ENCODE measurements at places on chromosomes 12 and 14. TPM values are rescaled to one million over a fixed set of nuclear protein-coding genes. Genes with fewer than 3 reads are reported as not detected.

Gene TAS2R31
- total RNA-seq: 3.9 TPM

DNA sequence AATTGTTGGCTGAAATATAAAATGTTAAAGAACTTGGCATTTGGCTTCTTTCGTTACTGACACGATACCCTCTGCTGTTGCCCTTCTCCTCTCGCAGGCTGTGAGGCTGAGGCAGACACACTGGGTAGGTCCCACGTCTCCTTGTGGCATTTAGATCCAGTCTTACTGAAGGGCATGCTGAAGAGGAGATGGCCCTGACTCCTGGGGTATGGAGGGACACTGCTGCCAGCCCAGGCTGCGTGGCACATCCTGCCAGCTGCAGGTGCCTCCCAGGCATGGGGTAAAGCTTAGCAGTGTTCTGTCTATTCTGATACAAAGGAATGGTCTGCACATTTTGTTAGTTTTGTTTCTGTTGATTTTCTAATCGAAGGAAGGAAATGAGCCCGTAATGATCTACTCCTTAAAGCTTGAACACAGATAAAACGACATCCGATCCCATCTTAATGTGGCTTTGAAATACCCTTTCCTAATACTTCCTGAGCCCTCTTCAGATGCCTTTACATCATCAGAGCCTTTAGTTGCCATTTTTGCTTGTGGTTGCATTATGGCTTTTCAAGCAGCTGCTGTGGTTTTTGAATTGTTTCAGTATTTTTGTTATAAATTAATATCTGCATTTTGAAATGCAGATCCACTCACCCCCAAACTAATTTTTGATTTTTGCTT lies 61.1 kb downstream of the WDR20 start:
- no peak for DNase-seq

Gene FLVCR2
- 3.2 TPM for total RNA-seq

Gene CACNA2D4
- total RNA-seq: 6.2 TPM

GRCh38 chr12:53696655-53697331 lies 20.9 kb upstream of the ATP5MC2 start:
- DNase-seq: no peak

DNA sequence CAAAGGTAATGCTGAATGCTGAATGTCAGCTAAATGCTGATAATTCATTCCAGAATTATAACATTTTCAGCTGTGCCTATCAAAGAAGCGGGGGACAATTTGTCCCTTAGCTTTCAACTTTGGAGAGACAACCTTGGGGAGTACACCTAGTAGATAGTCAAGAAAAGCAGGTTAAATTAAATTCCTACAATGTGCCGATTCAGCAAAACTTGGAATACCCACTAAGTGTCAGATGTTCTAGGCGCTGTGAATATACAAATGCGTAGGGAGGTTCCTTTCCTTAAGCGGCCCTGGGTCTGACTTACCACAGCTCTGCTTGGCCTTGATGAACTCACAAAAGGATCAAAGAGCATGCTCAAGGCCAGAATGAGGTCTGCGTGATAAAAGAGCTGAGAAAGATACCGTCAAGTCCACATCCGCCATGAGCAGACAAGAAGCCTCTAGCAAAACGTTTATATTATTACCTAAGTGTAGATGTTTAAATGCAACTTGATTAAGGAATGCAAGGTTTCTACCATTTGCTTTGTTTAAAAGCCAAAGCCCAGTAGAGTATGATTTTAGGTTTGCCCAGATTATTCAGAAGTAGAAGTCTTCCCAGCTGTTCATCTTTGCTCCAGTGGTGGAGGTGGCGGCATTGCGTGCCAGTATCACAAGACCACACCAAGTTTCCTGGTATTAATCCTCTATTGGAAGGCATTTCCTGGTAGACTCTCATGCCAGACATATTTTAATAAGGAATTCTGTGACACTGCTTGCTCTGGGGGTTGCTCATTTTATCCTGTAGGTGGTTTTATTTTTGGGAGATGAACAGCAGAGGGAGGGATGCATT lies 368.6 kb downstream of the DPF3 start:
- no peak for DNase-seq

GRCh38 chr12:69685810-69686209 lies 13.3 kb downstream of the BEST3 start:
- no peak for DNase-seq

GRCh38 chr14:61460718-61461611 lies 139.6 kb downstream of the PRKCH start:
- DNase-seq: no peak

DNA sequence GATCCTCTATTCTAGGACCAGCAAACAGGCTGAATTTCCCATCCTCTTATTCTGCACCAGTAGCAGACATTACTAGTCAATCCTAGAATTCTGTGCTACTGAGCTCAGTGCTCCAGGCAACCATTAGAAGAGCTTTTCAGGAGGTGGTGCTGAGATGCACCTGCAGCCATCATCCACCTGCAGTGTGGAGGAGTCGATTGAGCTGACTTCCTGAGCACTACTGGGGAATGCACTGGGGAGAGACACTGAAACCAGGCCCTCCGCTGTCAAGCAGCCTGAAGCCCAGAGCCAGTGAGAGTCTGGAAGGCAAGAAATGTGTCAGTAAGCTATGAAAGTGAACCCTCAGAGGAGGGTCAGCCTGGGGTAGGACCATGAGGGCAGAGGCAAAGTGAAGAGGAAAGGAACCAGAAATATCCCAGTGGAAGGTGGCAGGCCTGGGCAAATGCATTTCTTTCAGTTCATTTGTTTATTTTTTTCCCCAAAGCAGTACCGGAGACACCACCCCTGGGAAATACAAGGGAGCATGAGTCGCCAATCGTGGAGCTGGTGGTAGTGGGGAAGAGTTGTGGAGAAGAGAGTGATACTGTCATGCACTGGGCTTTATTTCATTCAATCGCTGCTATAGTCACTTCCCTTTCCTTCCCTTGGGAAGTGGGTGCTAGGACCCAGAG lies 23.0 kb upstream of the SERPINA4 start:
- DNase-seq: no peak

DNA sequence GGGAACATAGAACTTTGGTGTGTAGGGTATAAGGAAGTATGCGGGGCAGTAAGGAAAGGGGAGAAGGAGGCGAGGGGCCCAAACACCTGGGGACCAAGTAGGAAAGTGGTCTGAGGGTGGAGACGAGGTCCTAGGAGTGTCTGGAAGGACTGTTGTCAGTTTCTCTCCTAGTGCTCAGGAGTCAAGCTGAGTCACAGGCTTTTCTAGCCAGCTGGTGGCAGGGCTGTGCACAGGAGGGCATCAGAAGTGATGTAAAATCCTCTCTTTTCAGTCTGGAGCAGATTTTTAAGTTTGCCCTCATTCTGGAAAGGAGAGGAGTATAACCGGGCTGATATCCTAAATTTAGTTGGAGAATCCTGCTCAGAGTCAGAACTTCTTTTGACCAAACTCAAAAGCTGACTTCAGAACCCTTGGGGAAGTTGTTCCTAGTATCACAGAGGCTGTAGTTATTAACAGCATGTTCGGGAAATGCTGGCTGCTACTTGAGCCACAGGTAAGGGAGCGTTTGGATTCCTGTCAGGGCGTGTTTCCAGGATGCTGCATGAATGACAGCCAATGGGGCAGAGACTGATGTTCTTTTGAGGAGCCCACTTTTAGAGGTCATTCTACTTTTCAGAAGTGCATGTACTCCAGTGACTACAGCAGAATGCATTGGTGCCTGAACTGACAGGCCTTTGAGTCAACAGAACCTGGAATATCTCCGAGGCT lies 19.3 kb downstream of the ZNF664 start:
- DNase-seq: no peak

Gene TC2N
- total RNA-seq: 19.9 TPM

Measured in activated T-helper 2 cell treated with anti-CD3 and anti-CD28 coated beads, Interferon-gamma antibody, Interleukin-2, Interleukin-4, amounts not matched to agents 10 μg/mL and 5 μg/mL and 100 μg/mL, durations not matched to agents 14 hours and 24 hours and 36 hours (primary cell).